Stimulated activated naive CD4-positive, alpha-beta T cell (primary cell): ENCODE measurements at places on chromosomes 5 and 9.

DNA sequence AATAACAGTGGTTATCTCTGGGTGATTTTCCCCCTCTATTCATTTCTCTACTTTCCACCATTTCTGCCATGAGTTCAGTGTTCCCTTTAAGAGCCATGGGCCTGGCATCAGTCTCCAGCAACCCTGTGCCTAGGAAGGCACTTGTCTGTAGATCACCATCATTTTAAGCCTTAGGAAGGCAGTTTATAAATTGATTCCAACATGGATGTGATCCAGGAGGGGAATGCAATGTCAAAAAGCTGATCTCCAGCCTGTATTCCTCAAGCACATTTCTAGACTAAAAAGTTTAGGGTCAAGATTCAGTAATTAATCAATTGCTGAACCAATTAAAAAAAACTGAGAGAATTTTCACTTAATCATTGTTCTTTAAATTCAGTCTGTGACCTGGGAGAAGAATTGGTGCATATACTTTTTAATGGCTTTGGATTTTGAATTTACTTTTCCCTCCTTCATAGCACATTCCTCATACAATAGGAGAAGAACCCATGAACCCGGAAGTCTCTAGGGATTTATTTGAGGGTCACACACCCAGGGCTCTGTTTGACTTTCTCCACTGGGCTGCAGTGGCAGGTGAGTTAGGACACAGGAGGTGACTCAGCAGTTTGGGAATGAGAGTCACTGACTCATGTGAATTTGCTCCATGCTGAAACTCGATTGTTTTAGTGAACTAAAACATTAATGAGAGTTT is 6.1 kb upstream of the ERMP1 start:
- DNase-seq = no peak

GRCh38 chr9:87742813-87743428 is 17.0 kb downstream of the CTSL start:
- DNase-seq = no peak

GRCh38 chr9:21154018-21154608 is 12.3 kb downstream of the IFNA21 start:
- DNase-seq = no peak

DNA sequence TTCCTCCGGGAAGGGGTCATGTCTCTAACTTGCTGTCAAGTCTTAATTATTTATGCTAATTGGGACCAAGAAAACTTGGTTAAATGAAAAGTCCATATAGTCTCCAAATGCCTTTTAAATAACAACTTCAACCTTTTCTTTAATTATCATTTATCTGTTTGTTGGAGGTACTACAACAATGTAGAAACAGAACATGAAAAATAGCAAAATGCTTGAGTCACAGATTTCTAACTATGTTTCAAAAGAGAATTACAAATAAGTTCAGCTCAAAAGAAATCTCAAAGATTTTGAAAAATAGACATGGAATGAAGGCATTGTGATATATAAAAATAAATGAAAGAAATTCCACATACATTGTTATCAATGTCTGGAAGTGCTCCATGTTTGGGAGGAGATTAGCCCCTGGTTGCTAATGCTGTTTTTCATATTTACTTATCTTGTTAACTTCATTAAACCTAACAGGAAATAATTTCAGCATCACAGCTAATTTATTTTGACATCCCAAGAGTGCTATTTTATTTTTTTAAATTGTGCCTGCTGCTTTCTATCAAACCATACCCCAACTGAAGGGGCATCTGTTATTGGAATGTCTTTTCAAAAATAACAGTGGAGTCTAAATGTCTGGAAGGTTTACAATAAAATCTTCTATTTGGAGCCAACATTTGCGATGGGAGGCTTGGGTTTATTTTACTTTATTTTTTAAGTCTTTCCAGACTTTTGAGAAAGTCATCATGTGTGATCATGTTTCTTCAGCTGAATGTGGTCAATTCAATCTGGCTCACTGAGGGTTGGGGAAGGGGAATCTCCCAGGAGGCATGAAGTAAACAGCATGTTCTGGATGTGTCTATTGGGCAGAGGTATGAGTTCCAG is 53.1 kb upstream of the ANKRD55 start:
- no peak for DNase-seq

GRCh38 chr9:104675611-104676010 is 18.7 kb upstream of the OR13D1 start:
- DNase-seq = no peak

GRCh38 chr9:33048054-33048465 is 23.0 kb downstream of the DNAJA1 start:
- no peak for DNase-seq

- DNase-seq = no peak
Observed at GRCh38 chr9:33043671-33044070, 18.6 kb downstream of the DNAJA1 start.

- DNase-seq = no peak
Observed at GRCh38 chr5:149802008-149802680, 72.0 kb downstream of the PPARGC1B start.

GRCh38 chr5:62208218-62208852 is 97.7 kb upstream of the KIF2A start:
- DNase-seq = no peak

- no peak for DNase-seq
Observed at GRCh38 chr9:25994605-25995004, 316.4 kb upstream of the TUSC1 start.

DNA sequence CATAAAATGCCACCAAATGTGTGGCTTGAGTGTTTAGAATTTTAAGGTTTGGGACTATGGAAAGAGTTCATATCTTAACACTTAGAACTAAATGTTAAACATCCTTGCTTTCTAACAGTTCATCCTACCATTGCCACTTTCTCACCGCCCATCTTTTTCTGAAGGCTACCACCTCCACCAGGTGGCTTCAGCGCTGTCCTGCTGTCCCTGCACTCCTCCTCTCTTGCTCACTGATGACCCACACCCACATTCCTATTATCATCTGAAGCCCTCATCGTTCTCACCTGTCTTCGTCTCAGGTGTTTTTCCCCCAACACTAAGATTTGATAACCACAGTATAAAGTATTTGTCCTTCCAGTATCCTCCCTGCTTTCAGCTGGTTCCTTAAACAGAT is 7.4 kb downstream of the MEGF10 start:
- DNase-seq = no peak

GRCh38 chr5:170963521-170963920 is 101.7 kb downstream of the RANBP17 start:
- no peak for DNase-seq

DNA sequence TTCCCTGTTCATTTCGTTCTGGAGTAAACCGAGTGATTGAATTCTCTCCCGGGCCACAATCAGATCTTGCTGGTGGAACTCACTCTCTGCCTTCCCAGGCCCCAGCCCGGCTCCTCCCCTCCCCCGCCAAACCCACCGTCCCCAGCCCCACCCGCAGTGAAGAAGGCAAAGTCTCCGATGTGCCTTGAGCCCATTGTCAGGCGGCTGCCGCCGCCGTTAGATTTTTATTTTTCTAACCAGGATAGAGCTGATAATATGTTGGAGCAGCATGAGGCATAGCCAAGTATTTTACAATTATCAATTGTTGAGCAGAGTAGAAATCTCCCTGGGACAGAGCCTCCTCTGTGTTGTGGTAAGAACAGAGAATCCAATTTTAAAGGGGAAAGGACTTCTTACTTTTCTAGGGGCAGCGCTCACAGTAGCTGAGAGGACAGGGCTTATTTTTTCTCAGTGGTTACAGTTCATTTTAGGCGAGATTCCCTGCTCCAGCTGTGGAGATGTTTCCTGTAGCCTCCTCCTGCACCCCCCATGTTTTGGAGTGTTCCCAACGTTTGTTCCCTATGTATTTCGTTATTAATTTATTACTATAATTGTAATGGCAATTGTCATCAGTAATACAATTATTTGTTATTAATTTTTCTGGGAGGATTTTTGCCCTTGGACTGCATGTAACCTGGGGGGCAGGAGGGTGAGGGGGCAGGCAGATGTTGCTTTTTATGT is 1.3 kb downstream of the PSAT1 start:
- no peak for DNase-seq
